Epithelial cell of proximal tubule (primary cell): ENCODE measurements at places on chromosomes 13 and 19.

DNA sequence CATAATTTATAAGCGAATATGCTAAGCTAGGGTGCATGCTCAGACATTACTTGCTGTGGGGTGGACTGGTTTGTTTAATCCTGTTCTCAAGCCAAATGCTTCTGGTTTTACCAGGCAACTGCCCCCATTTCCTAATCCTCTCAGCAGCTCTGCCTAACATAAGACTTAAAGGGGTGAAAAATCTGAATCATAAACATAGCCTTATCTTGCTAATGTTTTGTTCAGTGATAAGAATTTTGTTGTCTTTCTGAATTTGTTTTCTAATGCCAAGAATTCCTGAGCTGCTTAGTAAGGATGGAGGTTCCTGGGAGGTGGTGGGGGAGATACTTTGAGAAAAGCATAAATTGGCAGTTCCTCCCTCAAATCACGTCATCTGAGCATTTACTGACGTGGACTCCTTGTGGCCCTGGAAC lies 42.7 kb downstream of the ING1 start:
- no peak for DNase-seq

GRCh38 chr13:107277911-107278310 lies 710.0 kb upstream of the ARGLU1 start:
- DNase-seq: no peak

DNA sequence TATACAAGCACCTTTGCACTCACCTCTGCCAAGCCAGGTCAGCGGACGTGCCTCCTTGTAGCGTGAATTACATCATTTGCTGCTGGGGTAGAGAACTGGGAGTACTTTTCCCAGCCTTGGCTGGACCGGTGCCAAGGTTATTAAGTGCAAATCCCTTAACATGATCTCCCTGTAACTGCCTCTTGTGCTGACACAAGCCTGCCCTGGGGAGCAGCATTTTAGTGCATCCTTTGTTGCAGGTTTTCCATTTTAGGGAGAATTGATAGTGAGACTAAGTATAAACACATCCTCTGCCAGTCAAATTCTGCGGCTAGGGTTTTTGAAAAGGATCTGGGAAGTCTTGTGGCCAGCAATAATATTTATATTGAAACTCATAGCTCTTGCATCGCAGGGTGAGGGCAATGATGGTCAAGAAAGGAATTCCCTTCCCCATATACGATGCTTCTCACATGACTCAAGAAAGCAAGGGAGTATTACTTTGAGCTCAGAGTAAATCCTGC lies 32.7 kb upstream of the DCLK1 start:
- DNase-seq: peak; percentile 59

DNA sequence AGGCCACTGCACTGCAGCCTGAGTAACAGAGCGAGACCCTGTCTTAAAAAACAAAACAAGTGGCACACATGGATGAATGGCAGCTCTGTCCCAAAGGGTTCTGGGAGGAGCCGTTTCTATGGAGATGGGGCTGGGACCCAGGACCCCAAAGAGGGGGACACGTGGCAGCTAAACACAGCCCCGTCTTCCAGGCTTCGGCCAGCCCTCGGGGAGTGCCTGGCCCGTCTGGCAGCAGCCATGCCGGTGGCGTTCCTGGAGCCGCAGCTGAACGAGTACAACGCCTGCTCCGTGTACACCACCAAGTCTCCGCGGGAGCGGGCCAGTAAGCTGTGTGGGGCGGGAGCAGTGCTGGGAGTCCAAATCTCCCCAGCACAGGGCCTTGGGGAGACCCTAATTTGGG lies 82.4 kb downstream of the RYR1 start:
- DNase-seq: no peak

DNA sequence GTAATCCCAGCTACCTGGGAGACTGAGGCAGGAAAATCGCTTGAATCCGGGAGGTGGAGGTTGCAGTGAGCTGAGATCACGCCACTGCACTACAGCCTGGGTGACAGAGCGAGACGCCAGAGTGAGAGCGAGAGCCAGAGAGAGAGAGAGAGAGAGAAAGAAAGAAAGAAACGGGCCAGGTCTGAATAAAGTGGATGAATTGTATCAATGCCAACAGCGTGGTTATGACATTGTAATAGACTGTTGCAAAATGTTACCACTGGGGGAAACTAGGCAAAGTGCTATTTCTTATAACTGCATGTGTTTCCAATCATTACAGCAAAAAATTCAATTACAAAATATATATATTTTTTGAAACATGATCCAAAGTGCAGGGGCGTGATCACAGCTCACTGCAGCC lies 11.8 kb upstream of the BTBD2 start:
- no peak for DNase-seq

DNA sequence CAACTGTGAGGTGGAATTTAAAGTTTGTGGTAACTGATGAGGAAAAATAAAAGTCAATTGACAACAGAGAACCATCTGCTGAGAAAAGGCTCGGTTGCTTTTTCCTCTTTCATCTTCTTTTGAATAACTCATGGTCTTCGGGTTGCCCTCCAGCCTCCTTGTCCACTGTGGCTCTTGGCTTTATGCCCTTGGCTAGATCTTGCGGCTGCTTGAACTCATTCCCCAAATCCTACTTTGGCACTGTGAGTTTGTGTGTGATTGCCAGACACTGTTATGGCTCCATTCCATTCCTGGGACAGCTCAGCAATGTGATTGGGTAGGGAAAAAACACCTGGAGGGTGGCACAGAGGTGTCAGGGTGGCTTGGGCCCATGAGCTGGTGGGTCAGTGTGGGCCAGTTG lies 387.4 kb downstream of the DLEU7 start:
- no peak for DNase-seq

- no peak for DNase-seq
Measured at GRCh38 chr13:74761801-74762757, 627.9 kb upstream of the KLF12 start.

DNA sequence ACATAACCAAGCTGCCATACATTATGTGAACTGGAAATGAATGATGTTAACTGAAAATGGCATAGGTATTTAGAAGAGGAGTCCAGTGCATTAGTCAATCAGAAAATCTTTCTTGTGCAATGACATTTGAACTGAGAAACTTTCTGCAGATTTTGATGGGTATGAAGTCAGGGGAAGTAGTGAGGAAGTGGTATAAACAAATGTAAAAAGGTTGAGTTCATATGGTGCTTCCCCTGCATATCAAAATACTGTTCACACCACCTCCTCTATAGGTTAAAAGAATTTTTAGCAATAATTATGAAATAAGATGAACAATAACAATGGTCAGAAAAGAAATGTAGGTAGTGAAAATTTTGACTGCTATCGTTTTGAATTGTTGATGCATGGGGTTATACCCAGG lies 800.0 kb downstream of the SLITRK6 start:
- DNase-seq: no peak

DNA sequence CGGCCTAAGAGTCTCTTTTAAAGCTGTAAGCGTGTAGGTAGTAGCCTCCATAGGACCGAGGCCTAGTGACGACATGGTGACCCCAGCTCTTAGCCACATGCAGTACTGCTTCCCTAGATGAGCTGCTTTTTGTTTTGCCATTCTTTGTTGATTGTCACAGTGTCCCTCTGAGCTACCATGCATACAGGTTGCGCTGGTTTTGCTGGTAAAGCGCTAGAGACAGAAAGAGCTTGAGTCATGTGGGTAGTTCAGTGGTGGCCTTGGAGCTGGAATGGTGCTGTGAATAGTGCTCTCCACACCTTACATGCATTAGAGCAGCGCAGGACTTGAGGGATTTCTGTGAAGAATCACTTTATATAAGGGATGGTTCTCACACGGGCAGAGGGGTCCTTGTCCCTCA lies 5.1 kb downstream of the HNRNPM start:
- no peak for DNase-seq

GRCh38 chr13:72505376-72505775 lies 222.1 kb downstream of the MZT1 start:
- DNase-seq: no peak

DNA sequence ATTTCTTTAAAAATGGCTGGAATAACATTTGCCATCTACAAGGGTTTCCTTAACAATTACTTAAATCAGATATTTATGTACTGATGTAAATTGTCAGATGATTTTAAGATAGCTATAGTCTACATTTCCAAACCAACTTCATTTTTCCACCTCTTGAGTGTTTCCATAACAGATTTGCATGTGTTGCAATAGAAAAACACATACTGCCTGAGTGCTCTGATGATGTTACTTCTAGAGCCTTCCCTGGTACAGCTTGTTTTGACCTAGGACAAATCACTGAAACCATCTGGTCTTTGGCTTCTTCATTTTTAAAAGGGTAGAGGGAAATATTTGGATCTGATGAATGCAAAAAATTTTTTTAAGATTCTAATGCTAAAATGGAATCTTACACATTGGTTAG lies 245.9 kb downstream of the PCDH9 start:
- DNase-seq: no peak

DNA sequence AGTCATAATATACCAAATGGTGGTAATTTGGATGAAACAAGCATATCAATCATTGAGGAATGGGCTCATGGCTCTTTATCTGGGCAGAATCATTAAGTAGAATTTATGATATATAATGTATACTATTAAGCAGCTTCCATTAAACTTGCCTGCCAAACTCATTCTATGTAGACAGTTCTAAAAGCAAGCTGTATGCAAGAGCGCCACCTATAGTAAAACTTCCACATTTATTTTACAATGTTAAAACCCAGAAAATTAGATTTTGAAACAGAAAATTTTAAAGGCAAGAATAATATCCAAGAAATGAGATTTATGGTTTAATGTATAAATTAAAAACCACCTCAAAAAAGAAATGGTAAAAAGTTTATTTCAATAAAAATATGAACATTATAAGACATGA lies 161.5 kb downstream of the MZT1 start:
- DNase-seq: no peak
